Fibroblast of skin of left biceps (primary cell): ENCODE measurements at places on chromosomes 4 and X.

DNA sequence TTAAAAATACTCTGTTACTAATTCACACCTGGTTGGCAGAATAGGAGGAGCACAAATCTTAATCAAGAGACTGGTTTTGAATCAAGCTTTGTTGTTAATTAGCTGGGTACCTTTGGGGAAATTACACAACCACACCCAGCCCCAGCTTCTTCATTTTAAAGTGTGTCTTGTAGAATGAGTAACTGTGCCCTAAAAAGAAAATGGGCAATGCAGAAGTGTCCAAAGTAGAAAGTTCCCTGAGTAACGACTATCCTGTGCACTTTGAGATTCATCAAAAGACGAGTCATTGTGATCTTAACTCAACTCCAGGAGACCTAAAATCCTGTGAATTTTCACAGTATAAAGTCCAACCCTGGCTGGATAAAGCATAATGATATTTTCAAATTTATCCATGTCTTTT, 792.3 kb upstream of the HS3ST1 start:
- no peak for DNase-seq

DNA sequence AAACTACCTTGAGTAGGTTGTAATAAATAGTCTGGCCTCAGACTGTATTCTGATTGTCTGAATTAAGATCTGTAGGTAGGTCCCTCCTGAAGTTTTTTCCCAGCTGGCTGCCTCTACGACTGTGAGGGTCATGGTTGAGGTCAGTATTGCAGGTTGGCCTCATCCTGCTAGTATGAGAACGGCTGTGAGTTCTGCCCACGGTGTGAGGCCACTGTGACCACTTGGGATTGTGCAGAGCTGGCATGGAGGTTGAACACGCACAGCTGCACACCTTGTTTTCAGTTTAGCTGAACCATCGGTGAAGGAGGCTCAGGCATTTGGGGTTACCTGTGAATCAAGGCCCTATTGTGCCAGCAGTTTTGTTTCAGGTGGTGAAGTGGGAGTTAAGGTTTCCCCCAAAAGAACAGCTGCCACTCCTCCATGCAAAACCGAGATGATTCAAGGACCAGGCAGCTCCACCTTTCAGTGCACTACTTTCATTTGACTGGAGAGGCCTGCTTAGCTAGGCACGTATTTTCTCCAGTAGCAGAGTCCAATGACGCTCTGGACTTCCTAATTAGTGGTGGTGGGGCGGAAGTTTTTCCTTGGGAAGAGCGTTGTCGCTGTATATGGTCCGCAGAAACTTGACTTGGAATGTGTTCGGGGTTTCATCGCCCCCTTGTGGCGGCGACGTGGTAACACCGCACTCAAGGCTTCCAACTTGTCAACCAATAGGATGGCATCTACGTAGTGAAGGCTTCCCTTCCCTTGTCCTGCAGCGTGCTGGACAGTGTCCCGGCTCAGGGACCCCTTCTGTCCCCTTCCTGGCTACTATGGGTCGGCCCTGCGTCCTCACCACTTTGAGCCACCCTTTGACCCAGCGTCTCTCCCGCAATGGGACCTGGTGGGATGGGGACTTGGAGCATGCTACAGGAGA, 13.8 kb downstream of the CMC4 start:
- no peak for DNase-seq

DNA sequence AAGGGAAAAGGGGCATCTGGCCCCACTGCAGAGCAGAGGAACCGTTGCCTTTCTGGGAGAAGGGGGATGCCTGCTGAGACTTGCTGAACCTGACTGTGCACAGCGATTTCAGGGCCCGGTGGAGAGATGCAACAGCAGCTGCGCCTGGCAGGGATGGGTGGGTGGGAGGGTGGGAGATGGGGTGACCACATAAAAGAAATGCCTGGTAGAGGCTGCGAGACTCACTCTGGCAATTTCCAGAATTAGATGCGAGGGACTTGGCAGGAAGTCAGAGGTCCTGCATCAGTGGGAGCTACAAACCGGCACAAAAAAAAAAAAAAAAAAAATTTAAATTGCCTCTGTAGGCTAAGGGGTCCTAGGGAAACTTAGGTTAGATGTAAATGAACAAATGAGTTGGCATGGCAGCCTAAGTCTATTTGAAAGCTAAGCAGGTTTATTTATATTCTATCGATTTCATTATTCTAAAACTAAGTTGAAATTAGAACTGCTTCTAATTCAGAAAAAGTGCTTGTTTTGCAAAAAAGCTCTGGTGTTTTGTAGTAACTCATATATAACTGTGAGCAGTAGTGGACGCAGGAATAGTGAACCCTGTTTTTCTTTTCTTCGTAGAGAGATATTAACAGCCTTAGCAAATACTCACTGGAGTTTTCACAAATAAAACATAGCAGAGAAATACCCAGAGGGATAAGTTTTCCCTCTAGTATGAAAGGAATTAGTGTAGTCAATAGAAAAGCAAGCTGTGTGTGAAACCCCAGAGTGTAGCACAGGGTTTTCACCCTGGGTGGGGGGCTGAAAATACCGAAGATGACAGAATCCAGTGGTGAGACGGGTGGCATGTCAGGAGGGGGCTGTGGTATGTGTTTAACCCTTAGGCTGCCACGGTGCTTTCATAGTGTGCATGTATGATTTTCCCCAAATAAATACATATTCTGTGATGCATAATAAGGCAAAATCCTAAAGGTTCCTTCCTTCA, 130.1 kb downstream of the EGF start:
- no peak for DNase-seq

- peak; percentile 17 for DNase-seq
Measured at GRCh38 chr4:55348466-55348865, 2.4 kb downstream of the SRD5A3 start.

DNA sequence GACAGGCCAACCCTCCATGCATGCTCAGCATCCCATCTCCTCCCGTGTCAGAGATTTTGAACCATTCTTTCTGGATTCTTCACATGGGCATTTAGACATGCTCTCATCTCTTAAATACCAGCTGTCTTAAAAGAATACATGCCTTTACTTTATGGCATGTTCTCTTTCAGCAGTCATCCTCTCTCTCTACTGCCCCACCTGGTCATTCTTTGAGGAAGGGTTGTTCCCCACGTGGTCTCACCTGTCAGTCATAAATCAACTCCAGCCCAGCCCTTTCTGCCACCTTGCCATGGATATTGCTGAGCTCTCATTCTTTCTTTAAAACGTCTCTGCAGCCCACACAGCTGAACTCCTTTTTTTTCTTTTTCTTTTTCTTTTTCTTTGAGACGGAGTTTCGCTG, 111.3 kb downstream of the ARHGAP10 start:
- no peak for DNase-seq

- no peak for DNase-seq
Measured at GRCh38 chrX:69185141-69185540, 19.9 kb upstream of the PJA1 start.

- no peak for DNase-seq
Measured at GRCh38 chr4:113148925-113149324, 99.5 kb downstream of the ANK2 start.

DNA sequence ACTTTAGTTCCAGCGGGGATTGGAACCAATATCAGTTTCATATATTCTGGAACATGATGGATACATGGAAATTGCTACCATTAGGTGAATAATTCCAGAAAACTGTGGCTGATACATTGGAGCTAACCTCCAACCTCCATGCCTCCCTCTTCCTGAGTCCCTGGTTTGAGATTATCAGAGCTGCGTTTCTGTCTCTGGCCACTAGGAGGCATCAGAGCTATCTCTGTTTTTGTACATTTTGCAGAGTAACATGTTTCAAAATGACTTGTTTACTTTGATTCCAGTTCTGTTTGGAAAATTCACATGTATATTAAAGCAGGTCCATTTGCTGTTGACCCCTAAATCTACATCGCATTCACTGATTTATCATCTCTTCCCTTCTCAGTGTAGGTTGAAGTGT, 2.4 kb upstream of the RAB40AL start:
- DNase-seq = no peak

DNA sequence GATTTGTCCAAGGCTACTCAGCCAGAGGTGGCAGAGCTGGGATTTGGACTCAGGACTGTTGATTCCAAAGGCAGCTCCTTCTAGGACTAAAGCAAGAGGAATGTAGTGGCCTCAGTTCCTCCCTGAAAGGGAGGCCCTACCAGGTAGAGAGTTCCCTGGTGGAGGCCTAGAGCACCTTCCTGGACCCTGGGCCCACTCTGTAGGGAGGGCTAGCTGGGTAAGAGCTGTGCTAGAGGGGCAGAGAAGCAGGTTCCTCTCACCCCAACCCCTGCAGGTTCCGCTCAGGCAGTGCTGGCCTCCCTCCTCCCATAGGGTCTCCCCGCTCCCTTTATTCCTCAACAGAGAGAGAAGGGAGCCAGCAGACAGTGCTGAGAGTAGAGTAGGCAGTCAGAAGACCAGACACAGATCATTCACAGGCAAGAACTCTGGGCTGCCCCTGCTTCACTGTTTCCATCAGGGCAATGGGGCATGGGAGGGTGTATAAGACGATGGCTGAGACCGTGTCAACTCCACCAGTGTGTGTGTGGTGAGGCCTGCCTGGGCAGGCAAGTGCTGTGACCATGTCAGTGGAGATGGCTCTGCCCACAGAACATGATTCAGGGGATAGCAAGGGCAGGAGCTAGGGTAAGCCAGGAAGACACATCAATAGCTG, 12.4 kb upstream of the PJA1 start:
- DNase-seq = no peak

GRCh38 chr4:154869301-154869700, 88.2 kb downstream of the RBM46 start:
- no peak for DNase-seq

GRCh38 chr4:165379678-165380064, 863 bp downstream of the CPE start:
- DNase-seq = no peak

- DNase-seq = no peak
Measured at GRCh38 chrX:120377715-120378114, 15.8 kb downstream of the ATP1B4 start.

- DNase-seq = no peak
Measured at GRCh38 chr4:33060674-33061542, 2340.7 kb downstream of the PCDH7 start.

DNA sequence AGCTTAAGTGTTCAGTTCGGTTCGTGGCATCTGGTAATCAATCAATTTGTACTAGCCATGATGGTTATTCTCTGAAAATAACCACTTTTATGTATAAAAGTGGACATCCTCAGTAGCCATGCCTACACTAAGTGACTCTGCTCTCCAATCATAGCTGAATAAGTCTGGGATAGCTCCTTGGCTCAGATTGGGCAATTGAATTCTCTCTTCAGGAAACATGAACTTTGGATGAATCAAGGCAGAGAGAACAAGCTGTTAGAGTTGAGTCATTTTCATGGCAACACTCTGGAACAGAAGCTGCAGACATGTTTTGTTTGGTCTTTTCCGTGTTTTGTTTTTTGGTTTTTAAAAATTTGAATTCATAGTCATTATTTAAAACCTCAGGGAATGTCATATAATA, 66.8 kb upstream of the TMEM164 start:
- DNase-seq = no peak

- DNase-seq = no peak
Measured at GRCh38 chr4:163063891-163064290, 102.8 kb downstream of the NAF1 start.

- DNase-seq = no peak
Measured at GRCh38 chrX:150310417-150310816, 52.7 kb upstream of the MAMLD1 start.

DNA sequence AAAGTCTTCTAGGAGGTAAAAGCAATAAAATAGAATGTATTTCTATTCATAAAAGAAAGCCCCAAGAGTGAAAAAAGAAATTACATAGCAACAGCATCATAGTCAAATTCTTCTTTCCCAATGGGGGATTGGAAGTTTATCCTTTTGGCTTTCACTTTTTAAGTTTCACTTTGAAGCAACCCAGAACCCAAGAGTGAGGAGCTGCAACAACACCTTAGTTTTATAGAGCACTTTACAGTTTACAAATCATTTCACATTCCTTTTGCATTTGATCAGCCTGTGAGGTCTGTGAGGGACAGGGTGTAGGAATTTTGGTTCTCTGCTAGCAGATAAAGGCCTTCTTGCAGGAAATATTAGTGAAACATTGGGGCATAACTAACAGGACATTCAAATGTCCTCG, 112.0 kb upstream of the NDP start:
- DNase-seq = no peak

DNA sequence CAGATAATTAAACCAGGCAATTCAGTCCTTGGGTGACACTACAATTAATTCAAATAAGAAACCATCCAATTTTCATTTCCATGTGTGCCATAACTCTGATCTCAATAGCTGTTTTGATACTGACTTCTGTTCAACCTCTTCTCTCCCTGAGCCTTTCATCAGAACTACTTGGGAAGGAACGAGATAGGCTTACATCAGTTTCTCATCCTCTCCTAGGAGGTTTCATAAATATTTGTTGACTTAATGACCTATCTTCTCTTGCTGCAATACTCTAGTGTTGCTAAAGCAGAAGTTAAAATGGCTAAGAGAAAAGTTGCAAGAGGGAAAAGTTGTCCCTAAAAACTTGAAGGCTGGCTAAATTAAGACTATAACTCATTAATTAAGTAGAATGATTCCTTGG, 41.8 kb downstream of the PRKG2 start:
- DNase-seq = no peak

- no peak for DNase-seq
Measured at GRCh38 chr4:75058486-75058885, 125.6 kb downstream of the PARM1 start.

DNA sequence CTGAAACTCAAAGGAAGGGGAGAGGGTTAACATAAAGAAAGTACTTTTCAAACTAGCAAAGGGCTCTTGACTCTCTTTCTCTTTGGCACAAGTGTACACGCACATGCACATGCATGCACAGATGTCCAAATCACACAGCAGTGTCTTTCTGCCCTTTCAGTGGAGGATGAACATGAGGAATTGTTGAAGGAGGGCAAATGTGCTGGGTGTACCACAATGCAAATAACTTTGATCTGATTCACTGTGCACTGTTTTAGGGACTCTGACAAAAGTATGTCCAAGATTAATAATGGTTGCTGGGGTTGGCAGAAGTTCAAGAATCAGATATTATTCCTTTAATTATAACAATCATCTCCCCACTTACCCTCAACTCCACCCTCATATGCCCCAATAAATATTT, 93.8 kb downstream of the GPC4 start:
- DNase-seq = no peak

- DNase-seq = no peak
Measured at GRCh38 chrX:134875671-134876070, 115.1 kb upstream of the SMIM10 start.

DNA sequence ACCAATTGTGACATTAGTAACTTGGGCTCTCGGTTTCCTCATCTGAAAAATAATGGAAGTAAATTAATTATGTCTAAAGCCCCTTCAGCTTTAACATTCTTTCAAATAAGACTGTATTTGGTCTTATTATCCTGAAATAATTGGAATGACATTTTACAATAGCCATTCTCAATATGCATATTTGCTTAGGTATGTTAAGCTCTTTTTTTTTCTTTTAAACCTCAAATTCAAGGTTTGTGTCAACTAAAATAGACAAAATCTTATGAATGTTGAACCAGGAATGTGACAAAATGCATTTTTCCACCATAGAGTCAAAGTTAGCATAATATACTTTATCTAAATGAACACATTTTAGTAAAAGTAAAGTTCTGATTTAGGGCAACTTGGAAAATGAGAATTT, 34.4 kb upstream of the TET2 start:
- DNase-seq = no peak

- no peak for DNase-seq
Measured at GRCh38 chrX:45669715-45670340, 469.2 kb upstream of the DIPK2B start.
